ENCODE measurements at places on chromosomes 2 and 18.

DNA sequence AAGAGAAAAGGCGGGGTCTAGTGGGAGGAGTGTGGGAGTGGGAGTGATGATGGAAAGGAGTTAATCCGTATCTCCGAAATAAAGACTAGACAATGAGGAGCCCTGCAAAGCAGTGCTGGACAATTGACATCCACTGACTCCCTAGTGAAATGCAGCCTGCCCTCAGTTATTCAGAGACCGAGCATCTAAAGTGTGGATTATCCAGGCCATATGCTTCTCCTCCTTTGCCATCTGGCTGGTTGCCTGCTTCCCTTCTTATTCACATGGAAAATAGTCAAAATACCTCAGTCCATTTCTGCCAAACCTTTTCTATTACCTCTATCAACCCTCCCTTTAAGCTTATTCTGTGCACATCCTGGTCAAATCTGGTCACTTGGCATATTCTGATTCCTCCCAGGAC is 288.8 kb upstream of the SIX3 start:
- DNase-seq: no peak

DNA sequence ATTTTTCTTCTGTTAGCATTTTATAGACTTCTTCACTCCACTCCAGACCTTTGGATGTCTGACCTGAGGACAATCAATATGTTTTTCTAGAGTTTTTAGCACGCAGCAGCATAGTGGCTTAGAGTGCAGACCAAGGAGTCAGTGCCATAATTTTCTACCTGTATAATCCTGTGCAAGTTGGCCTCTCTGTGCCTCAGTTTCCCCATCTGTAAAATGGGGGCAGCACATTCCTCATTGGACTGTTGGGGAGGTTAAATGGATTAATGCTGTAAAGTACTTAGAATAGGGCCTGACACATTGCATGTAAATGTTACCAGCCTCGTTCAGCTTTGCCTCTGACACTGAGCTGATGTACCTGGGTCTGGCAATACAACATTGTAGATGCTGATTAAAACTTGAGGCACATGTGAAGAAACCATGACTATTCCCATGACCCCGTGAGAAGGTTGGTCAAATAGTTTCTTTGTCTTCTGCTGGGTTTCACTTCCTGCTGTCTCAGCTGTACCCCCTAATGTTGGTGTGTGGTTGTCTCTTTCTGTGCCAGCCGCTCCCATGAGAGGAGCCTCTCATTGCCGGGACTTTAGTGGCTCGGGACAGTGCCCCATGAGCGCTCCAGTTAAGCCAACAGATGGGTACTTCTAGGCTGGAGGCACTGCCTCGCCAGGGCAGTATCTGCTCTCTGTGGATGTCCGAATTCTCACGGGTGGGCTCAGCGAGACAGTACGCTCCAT is 125.3 kb downstream of the SH3RF3 start:
- DNase-seq: no peak

GRCh38 chr18:76328140-76328539 is 166.9 kb downstream of the ZNF516 start:
- DNase-seq: no peak

GRCh38 chr2:234374736-234375135 is 122.1 kb downstream of the ARL4C start:
- no peak for DNase-seq

GRCh38 chr18:37559194-37559593 is 6.4 kb downstream of the CELF4 start:
- no peak for DNase-seq

DNA sequence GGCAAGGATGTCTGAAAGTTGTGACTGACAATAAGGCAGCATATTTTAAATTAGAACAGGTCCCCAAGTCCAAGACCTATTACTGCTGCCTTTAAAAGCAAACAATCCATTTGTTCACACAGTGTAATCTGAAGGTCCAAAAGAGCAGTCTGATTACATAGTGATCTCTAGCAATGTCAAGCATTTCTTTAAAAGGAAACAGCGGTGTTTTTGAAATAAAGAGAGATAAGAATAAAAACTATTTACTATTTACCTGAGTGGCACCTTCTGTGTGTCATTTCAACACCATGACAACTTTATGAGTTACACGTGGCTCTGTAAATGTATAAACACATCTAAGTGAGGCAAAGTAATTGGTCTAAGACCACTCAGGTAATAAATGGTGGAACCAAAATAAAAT is 1009.9 kb upstream of the CNTNAP5 start:
- no peak for DNase-seq

DNA sequence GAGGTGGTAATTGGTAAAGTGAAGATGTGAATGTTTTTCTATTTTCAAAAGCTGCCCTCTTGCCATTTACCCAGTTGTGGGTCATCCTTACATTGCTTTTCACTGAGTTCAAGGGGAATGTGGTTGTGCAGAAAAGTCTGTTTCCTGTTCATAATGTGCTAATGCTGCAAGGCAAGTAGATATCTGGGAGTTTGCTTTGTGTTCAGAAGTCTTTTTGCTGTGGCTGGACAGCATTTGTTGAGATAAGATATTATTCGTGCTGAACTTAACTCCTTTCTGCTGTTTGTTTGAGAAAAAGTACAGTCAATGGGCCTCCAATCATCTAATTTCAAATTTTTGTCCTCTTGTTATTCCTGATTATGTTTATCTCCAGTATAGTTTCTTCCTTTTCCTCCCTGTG is 263.2 kb downstream of the LTBP1 start:
- DNase-seq: no peak

DNA sequence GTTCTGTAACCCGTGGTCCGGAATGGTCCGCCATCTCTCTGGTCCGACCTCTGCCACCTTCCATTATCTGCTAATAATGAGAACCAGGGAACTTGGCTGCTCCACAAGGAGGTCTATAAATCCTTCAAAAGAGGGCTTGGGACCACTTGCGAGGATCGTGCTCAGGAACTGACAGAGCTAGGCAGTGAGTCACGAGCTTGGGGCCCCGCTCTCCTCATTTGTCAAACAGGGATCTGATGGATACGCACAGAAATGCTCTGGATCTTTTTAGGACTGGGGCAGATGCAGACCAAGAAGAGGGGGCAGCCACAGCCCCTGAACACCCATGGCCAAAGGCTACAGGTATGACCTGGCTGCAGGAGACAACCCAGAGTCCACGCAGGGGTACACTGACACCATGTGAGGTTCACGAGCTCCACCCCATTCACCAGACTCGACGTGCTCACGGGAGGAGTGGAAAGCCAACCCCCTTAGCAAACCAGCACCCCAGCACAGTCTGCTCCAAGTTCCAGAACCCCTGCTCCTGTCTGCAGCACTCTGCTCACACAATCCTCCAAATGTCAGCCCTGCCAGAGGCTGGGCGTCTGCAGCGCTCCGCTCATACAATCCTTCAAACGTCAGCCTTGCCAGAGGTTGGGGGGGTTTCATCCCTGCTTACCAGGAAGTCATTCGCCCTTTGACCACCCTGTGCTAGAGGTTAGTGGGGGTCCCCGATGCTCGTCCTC is 45.8 kb downstream of the ANO7 start:
- no peak for DNase-seq

Data from fibroblast of upper back skin (primary cell).